ENCODE measurements at places on chromosomes 7 and 10.

- no peak for DNase-seq
Measured at GRCh38 chr10:33306126-33306525, 28.3 kb downstream of the NRP1 start.

GRCh38 chr7:85750454-85750949, 563.6 kb upstream of the SEMA3D start:
- peak; percentile 9 for DNase-seq

DNA sequence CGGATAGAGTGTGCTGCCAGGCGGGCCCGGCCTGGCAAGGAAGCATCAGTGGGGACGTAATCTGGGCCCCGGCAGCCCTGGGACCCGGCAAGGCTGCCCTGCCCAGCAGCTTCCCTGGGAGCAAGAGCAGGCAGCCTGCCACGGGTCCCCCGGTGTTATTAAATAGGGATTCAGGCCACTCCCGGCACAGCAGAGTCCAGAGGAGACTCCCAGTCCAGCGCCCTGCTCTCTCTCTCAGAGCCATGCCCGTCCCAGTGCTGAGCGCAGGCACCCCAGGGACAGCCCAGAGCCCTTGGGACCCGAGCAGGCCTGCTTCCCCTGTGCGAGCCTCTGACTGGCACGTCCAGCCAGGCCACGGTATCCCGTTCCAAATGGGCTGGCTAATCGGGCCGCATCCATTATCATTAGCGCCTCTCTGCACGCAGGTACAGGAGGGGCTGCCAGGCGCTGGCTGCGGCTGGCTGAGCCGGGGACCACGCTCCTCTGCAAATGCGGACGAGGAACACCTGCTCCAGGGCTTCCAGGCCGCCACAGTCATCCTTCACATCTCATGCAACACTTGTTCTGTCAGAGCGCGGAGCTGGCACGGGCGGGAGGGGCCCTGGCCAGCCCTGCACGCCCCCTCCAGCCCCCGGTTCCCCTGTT, 344.2 kb upstream of the MKI67 start:
- no peak for DNase-seq

GRCh38 chr7:54944179-54944578, 74.6 kb upstream of the EGFR start:
- DNase-seq = no peak

DNA sequence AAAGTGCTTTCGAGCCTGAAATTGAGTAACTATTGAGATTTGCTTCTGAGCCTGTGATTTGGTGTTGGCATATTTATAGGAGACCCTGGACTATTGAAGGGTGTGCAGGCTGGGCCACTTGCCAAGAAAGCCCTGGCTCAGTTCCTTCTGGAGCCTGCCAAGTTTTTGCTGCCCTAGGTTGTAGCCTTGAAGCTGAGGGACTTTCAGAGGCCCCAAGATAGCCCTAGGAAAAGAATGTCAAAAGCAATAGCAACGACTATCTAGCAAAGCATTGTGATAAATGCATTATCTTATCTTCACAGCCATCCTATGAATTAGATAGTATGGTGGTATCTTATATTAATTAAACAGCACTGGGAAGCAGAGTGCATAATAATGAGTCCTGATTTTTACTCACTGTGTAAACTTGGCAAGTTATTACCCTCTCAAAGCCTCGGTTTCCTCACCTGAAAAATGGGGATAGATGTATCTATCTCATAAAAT, 473.7 kb upstream of the PODXL start:
- no peak for DNase-seq

DNA sequence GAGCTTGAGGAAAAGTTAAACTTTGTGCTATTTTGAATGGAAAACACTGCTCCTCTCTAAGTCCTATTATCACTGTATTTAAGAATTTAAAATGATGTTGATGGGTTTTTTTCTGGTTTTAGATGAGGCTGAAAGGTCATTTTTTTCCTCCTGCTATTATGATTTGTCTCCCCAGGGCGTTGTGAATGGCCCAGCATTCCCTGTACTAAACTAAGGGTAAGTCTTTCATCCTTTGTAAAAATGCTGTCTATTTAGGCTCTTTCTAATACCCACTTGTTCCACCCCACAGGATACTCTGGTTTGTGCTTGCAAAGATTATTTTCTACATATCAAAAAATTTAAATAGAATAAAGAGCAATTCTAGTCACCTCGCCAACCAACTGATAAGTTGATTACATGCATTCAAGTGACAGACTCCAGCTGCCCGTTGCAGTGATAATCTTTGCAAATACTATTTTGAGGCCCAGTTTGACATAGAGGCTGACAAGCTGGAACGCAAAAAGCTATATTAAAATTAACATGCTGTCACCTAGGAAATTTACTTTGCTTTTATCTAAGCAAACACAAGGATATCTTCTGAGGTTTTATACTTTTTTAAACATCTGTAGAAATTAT, 222.3 kb upstream of the TMEM229A start:
- no peak for DNase-seq

DNA sequence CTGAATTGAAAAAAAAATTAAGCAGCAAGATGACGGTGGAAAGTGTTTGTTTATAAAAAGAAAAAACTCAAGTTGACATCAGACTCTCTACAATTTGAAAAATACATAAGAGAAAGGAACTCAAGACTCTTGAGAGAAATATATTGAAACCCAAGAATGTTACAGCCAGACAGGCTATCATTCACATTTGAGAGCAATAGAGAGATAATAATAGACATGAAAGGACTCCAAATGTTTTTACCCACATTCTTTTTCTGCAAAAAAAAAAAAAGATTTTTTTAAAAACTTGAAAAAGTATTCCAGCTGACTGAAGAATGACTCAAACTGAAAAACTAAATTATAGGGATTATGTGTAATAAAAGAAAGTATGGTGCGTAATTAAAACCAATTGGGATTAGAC, 532.4 kb downstream of the INHBA start:
- no peak for DNase-seq

DNA sequence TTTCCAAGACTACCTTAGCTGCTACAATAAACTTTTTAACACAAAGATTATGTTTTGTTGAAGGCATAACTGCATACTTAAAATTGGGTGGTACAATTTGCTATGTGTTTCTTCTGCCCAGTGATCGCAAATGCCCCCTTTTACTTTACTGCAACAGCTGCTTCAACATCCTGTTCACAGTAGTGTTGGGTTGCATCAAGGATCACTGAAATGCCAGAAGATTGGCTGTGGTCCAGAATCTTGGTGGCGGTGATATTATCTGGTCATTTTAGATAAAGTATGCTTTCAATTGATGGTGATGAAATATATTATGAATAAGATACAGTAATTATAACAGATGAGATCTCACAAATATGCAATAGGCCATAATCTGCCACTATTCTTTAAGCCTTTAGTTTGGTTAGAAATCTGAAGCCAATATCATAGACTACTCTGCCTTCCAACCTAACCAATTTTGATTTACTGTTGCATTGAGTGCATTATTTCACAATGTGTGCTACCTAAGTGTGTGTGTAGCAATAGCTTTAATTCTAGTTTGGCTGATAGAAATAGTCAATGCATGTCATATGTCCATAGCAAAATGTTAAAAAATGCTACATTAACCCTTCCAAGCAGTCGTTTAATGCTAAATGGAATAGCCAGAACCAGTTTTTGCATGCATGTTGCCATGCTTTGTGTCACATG, 29.8 kb upstream of the ING3 start:
- DNase-seq = no peak

DNA sequence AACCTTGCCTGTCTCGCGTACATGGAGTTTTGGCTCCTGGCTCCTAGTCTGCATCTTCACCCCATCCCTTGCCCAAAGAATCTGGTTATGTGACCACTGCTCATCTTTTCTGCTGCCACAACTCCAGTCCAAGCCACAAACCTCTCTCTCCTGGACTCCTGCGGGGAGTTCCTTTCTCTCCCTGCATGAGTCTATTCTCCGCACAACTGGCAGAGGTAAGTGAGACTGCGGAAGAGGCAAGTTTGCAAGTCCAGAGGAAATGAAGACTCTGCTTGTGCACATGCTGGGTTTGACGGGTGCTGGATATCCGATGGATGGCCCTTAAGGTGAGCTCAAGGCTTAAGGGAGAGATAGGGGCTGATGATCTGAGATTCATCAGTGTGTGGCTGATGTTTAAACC, 61.0 kb downstream of the TRUB1 start:
- no peak for DNase-seq

- no peak for DNase-seq
Measured at GRCh38 chr10:124685261-124685660, 58.9 kb downstream of the FAM53B start.

- DNase-seq = no peak
Measured at GRCh38 chr7:18457832-18458231, 37.7 kb upstream of the HDAC9 start.

GRCh38 chr10:103691723-103692435, 163.5 kb downstream of the SH3PXD2A start:
- DNase-seq = peak; percentile 67

- no peak for DNase-seq
Measured at GRCh38 chr7:14590206-14590605, 312.3 kb downstream of the DGKB start.

DNA sequence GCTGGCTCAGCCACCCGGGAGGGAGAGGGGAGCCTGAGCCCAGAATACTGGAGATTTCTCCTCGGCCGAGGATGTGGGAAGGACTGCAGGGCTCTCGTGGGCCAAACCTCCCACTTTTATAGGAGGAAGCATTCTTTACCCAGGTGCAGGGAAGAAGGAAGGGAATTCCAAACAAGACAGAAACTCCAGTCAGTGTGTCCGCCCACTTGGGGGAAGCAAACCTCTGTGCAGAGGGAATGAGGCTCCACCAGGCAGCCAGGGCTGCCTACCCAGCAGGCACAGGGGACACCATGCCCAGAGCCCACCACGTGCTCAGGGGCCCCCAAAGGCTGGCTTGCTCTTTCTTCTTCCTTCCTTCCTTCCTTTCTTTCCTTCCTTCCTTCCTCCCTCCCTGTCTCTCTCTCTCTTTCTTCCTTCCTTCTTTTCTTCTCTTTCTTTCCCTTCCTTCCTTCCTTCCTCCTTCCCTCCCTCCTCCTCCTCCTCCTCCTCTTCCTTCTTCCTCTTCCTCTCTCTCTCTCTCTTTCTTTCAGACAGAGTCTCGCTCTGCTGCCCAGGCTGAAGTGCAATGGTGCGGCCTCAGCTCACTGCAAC, 15.4 kb upstream of the FZD9 start:
- DNase-seq = no peak

DNA sequence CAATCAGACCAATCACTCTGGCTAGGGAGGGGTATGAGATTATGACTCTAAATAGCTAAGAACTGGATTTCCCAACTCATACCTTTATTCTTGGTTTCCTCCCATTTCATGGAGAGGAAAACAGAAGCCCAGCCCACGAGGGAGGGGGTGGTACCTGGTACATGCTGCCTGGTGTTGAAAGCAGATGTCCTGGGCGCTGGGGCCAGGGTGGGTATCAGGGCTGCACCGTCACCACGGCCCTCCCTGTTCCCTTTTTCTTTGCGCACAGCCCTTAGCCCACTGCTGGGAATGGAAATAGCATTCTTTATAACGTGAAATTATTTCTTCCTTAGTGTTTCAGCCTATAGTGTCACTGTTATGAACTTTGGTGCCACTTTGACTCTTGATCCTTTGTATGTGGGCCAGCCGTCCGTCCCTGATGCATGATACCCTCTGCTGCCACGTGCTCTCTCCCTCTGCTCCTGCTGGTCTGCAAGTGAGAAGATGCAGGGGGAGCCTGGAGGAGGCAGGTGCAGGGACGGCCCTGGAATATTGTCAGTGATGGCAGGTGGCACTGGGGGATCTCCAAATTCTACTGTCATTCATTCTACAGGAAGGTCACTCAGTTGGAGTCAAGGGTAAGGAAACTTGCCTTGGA, 158.5 kb downstream of the CDH23 start:
- DNase-seq = no peak

GRCh38 chr7:41103331-41103730, 599.6 kb downstream of the INHBA start:
- DNase-seq = peak; percentile 49

GRCh38 chr7:114531326-114531725, 116.7 kb downstream of the FOXP2 start:
- DNase-seq = no peak

DNA sequence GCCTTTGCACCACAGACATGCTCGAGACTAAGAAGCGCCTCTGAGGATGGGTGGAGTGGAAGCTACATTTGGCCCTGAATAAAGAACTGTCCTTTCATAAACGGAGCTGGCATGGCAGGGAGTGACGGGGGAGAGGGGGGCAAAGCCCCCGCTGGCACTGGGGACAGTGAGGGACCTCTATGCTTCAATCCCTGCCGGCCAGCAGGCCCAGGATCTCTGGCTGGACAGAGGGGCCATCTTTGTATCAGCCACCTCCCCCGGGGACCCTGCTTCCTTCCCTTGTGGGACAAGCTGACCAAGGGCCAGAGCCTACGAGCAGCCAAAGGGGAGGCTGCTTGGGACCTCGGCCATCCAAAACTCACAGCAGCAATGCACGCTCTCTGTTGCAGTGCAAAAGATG, 28.2 kb upstream of the ECHDC3 start:
- DNase-seq = no peak

GRCh38 chr7:99125505-99125865, 18.4 kb downstream of the SMURF1 start:
- DNase-seq = no peak
